ENCODE measurements at places on chromosomes 1 and 21.
A peak's percentile ranks its signal among the peaks of the same experiment; 100 is the strongest.

DNA sequence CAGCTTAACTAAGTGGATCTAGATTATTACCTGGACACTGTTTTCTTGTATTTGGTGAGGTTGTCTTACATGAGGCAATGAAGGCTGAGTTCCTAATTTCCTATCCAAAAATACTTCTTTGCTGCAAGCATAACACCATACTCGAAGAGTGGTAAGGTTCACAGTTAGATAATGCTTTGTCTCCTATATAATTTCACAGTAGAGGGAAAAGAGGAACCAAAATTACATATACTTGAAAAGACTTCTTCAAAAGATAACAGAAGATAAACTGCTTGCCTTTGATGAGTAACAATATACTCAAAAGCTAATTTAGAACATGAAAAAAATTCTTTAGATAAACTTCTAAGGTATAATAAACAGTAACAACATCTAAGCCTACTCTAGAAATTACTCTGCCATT, 20.4 kb downstream of the USP33 start:
- no peak for DNase-seq

- DNase-seq: no peak
These were observed 135.4 kb downstream of the LMO4 start for GRCh38 chr1:87464022-87464490.

DNA sequence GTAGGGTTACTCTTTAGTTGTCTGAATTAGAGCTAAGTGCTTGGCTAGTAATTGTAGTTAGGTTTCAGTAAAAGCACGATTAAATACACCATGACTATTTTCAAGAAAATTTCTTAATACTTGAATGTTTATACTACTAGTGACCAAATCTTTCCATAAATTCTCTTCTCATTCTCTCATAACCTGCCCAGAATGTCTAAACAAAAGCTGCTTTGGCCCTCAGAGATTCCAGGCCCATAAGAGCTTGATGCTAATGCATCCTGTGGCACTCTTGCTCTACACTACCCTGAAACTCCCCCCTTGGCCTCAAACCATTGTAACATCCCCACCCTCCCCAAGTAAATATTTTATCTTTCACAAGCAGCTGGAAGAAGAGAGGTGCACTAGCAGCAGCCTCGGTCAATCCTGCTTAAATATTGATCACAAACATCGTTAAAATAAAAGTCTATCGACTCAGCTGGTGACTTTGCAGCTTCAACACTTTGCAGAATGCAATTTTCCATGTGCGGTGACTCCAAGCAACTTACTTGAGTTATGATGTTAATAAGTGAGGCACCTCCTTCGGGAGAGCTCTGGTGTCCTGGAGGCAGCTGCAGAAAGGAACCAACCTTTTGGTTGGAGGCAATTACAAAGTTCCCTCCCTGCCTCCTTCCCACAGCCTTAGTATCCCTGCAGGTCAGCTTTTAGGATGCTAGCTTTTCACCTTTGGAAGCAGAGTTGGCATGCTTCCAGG, 315.6 kb upstream of the PLXNA2 start:
- DNase-seq: no peak

DNA sequence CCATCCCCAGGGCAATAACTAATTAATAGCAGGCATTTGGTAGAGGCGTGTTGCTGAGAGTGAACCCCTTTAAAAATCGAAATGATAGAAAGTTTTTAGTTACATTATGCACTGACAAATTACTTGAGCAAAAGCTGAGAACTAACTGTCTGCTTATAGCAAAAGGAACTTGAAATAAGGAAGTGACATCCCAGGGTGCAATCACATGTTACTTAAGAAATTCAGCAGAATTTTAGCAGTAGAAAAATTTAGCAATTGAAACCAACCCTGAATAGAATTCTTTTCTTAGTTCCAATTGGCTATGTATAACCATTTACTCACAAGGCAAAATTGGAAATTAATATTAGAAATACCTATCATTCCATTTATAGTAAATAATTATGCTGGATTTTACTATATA, 139.5 kb upstream of the SAMSN1 start:
- no peak for DNase-seq

DNA sequence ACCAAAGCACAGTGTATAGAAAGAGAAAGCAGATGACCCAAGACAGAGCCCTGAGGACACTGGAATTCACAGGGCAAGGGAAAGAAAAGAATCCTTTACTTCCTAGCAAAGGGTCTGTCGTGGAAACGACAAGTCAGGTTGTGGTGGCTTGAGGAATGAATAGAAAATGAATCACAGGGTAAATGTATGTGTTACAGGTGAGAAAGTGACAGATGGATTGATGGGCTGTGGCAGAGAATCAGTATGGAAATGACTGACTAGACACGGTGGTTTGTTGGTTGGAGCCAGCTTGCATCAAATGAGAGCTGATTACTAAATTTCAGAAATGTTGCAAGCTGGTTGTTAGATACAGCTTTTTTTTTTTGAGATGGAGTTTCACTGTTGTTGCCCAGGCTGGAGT, 46.9 kb downstream of the PTP4A2 start:
- DNase-seq: no peak

DNA sequence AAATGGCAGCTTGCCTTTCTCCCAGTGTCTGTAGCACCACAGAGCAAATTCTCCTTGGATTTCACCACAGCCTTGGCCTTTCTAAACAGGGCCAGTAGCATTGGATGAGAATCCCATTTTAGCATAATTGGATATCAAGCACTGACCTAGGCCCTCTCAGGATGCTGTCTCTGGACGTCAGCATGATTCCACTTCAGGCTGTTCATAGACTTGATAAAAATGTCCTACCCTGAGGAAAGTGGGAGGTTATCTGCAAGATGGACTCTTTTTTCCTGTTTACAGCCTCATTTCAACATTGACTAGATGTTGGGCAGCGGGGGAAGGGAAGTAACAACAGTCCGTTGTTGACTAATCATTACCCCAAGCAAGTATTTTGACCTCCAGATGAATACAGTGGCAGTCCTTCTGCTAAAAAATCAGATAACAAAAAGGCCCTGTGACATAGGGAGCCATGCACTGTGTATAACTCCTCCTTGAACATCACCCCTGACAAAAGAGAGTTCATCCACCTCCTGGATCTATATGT, 5.2 kb downstream of the NPL start:
- no peak for DNase-seq

DNA sequence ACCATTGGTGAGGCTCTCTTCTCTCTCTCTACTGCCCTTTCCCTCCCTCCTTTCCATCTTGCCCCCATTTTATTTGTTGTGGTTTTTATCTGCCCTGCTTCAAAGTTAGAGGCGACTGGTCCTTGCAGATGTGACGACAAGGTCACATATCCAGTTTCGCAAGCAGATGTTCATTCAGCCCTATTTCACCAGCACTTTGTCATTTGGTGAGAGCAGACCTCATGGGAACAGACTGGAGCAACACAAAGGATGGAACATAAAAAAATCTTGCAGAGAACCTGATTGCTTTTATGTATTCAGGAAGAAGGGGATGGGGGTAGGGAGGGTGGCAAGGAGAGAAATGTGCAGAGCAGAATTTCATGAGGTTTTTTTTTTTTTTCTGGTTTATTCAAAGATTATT, 84.3 kb downstream of the ELAVL4 start:
- DNase-seq: no peak

GRCh38 chr1:19747761-19748160, 52.0 kb downstream of the TMCO4 start:
- no peak for DNase-seq

GRCh38 chr1:229310833-229311232, 32.0 kb downstream of the CCSAP start:
- DNase-seq: no peak

DNA sequence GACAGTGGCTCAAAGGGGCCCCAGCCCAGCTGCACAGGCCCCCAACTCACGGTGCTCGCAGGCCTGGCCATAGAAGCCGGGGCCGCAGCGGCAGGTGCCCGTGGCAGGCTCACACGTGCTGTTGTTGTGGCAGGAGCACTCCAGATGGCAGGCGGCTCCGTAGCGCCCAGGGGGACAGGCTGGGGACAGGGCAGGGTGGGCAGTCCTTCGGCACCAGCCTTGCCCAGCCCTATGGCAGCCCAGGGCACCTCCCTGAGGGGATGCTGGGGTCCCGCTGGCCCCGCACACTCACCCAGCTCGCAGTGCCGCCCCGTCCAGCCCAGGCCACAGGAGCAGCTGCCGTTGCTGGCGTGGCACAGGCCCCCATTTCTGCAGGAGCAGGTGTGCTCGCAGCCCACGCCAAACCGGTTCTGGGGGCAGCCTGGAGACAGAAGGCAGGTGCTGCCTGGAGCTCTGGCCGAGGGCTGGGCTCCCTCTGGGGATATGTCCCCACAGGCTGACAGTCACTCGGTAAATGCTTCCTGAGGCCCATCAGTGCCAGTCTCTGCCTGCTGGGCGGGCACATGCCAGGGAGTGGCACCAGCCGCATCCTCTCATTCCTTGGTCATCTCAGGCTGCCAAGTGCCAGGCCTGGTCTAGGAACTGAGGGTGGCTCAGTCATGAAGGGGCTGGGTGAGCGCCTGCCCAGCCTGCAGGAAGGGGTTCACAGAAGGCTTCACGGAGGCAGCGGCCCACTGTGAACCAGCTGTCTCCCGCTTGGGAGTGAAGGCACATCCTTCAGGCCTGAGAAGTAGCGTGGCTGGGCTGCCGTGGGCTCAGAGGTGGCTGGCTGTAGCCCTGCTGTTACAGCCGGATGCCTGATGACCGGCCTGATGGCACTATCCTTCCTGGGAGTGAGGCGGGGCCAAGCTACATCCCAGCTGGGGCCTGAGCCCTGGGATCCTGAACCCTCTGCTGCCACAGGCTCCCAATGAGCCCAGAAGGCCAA, 40.1 kb downstream of the ARHGEF16 start:
- DNase-seq: no peak

DNA sequence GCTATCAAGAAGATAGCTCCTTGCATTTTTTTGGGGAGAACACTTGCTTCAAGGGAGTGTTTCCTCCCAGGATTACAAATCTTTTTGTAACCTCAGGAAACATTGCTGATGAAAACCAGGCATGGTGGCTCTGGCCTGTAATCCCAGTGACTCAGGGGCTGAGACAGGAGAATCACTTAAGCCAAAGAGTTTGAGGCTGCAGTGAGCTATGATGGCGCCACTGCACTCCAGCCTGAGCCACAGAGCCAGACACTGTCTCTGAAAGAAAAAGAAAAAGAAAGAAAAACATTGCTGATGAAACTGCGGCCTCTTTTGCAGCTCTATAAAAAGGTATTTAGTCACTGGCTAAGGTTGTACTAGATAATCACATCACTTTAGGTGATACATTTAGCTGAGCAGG, 7.3 kb downstream of the RNU1-2 start:
- DNase-seq: peak; percentile 82

- no peak for DNase-seq
These were observed 65.3 kb upstream of the BEND5 start for GRCh38 chr1:48841966-48842365.

GRCh38 chr1:231626951-231627614, 493 bp downstream of the DISC1 start:
- DNase-seq: no peak

GRCh38 chr1:183552441-183552840, 37.8 kb downstream of the NCF2 start:
- no peak for DNase-seq

GRCh38 chr1:25820247-25821111, 725 bp downstream of the MTFR1L start:
- peak; percentile 57 for DNase-seq

DNA sequence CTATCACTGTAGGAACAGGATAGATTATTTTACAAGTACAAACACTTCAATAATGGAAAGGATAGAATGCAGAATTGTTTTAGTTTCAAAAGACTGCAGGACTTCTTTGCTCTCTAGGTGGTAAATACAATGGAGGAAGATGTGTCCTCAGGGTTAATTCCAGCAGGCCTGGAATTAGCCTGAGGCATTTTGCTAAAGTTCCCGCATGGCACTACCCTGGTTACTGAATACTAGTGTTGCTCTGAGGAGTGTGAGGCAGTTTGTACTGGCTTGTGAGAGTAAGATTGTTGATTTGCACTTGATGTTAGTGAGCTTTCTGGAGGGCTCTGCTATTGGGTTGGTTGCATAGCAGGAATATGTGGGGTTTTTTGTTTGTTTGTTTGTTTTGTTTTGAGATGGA, 61.4 kb downstream of the FASLG start:
- no peak for DNase-seq
